Activated T-helper 1 cell treated with anti-CD3 and anti-CD28 coated beads, Interleukin-2, amount 50 U/mL, for 16 hours (primary cell): ENCODE measurements at places on chromosomes 7 and 10.
A peak's percentile ranks its signal among the peaks of the same experiment; 100 is the strongest.

DNA sequence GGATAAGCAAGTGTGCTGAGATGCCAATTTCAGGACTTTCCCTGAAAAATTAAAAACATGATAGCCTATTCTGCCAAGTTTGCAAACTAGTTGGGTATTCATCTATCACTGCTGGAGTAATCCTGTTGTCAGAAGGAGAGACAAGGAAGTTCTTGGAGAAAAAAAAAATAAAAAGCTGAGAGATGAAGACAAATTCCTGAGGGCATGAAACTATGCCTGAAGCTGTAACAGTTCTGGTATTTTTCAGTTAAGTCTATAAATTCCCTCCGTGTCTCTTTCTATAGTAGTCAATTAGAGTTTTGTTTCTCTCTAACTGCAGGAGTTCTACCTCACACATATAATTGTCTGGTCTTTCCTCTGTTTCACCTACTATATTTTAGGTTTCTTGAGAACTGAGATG, 95.7 kb downstream of the DGKB start:
- DNase-seq = no peak

GRCh38 chr10:87850742-87851205, 12.6 kb downstream of the KLLN start:
- no peak for DNase-seq

GRCh38 chr10:101141616-101142532, 10.8 kb downstream of the TLX1 start:
- peak; percentile 65 for DNase-seq

DNA sequence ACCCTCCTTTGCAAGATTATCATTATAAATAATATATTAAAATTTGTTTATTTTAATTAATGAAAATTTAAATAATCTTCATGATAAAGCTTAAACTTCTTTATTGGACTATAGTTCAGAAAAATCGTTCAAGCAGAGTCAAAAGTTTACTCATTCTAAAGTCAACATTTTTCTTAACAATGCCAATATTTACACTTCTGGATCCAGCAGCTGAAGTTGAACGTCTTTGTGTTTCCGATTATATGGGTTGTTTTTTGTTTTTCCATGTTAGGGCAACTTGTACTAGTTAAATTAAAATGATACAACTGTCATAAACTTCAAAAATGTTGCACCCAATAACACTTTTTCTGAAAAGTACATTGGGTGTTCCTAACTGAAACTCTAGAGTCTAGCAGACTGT, 43.8 kb downstream of the GRB10 start:
- no peak for DNase-seq

DNA sequence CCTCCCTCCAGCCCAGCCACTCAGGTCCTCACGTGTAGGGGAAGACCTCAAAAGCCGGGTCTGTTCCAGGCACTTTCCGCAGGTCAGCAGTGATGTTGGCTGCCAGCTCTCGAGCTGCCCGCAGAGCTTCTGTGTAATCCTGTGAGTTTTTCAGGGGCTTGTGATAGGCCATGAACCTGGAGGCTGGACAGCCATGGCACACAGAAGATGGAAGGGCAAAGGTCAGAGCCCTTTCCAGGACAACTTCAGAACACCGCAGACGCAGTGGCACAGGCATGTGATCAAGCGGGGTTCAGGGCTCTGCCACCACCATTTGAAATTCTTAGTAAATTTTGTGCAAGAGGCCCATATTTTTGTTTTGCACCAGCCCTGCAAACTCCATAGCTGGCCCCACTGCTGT, 24.0 kb downstream of the NPC1L1 start:
- no peak for DNase-seq

DNA sequence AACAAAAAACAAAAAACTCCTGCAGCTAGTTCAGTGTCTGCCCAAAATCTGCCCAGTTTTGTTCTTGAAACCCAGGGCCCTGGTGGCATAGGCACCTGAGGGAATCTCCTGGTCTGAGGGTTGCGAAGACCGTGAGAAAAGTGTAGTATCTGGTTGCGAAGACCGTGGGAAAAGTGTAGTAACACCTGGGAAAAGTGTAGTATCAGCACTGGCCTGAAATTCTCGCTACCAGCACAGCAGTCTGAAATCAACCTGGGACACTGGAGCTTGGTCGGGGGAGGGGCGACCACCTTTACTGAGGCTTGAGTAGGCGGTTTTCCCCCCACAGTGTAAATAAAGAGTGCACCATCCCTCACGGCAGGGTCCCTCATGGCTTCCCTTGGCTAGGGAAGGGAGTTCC, 82.5 kb upstream of the SP4 start:
- DNase-seq = no peak

DNA sequence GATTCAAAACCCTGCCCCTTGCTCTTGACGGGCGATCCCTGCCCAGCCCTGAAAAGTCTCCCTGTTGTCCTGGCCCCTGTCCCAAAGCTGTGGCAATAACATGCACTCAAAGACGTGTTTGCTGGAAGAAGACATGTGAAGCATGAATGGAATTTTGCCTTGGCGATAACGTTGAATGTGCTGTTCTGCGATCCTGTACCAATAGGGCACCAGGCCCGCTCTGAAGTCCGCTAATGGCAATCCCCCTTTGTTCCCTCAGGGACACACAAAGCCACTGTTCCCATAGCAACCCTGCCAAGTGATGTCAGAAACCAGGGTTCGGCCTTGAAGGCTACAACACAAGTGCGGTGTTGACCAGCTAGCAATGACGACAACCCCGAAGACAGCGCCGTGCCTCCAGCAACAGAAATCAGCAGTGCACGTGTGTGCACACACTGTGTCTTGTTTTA, 284.6 kb downstream of the KLF6 start:
- no peak for DNase-seq

- no peak for DNase-seq
Observed at GRCh38 chr7:131774419-131775220, 218.2 kb upstream of the PODXL start.
